ENCODE measurements at places on chromosomes 4 and X.

DNA sequence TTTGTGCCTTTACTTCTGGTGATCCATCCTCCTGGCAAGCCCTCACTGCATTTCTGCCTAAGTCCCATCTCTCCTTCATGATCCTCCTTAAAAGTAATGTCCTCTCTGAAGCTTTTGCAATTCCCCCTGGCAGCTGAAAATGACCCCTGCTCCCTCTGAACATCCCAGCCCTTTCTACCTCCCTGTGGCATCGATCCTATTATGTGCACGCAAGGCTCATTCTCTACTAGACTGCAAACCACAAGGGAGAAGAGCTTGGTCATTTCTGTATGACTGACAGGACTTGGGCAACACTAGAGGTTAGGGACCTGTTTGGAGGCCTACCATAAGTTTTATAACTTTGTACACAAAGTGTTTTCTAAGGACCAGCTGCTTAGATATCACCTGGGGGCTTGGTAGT is 50.8 kb upstream of the RAP2C start:
- DNase-seq = no peak

- DNase-seq = no peak
These were observed 24.2 kb upstream of the UBA6 start for GRCh38 chr4:67725132-67725531.

GRCh38 chr4:5619913-5620625 is 88.3 kb downstream of the EVC2 start:
- no peak for DNase-seq

DNA sequence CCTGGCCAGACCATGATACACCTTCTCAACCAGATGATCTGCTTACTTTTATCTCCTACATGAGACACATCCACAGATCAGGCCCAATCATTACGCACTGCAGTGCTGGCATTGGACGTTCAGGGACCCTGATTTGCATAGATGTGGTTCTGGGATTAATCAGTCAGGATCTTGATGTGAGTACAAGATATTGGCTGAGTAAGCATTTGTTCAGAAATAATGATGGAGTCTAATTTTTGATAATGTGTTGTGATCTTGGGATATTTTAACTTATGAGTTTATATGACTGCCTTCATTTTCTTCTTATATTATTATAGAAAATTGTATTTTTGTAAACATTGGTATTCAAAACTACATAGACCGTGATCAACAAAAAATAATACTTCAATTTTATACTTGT is 39.4 kb downstream of the SLC10A6 start:
- DNase-seq = no peak

GRCh38 chrX:1249101-1249887 is 19.3 kb upstream of the CSF2RA start:
- no peak for DNase-seq
